Islet precursor cell (in vitro differentiated cells): ENCODE measurements at places on chromosomes 3 and 15.

- DNase-seq, result peak; percentile 78
These were observed 718 bp downstream of the SPG11 start for GRCh38 chr15:44662478-44663409.

- no peak for DNase-seq
These were observed 56.6 kb downstream of the P3H2 start for GRCh38 chr3:190064112-190064511.

GRCh38 chr15:91499774-91500383, 353.6 kb upstream of the SLCO3A1 start:
- no peak for DNase-seq

DNA sequence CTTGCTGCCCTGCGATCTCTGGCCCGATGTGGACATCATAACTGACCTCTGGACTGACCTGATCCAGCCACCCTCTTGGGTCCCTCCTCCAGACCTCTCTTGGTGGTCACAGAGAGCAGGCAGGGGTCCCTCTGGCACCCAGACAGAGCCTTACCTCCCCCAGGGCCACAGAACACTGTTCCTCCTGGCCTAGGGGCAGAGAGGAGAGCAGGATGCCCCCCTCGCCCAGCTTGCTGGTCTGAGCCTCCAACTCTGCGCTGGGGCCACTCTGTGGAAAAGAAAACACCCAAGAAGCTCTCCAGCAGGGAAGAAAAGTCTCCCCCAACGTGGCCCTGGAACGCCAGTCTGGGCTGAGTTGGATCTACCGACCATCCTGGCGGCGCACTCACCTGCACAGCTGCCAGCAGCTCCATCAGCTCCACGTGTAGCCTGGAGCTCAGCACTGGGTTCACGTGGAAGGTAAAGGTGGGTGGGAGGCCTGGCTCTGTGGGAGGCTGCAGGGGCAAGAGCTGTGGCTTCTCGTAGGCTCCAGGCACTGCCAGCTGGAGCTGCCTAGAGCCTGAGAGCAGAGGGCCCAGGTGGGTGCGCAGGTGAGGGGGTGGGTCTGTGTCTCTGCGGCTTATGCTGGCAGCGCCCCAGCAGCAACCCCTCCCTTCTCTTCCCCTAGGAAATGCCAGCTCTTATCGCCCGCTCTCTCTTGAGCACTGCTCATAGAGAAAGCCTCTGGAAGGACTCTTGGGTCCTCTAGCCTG, 6.0 kb downstream of the PLA2G4F start:
- DNase-seq, result peak; percentile 46

DNA sequence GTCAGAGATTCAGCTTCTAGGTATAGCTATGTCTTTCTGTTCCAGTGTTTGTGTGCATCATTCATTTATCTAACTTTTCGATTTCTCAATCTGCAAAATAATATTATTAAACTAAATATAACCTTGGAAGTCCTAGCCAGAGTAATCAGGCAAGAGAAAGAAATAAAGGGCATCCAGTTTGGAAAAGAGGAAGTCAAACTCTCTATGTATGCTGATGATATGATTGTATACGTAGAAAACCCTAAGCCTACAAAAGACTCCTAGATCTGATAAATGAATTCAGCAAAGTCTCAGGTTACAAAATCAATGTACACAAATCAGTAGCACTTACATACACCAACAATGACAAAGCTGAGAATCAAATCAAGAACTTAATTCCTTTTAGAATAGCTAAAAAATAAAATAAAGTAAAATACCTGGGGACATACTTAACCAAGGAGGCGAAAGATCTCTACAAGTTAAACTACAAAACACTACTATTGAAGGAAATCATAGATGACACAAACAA, 718.2 kb downstream of the NTRK3 start:
- DNase-seq, result no peak

- no peak for DNase-seq
These were observed 200.6 kb upstream of the ATP11B start for GRCh38 chr3:182592747-182593146.

- no peak for DNase-seq
These were observed 112.6 kb upstream of the ALCAM start for GRCh38 chr3:105254154-105254553.
